ENCODE measurements at places on chromosomes 1 and 21. TPM values are rescaled to one million over a fixed set of nuclear protein-coding genes. Genes with fewer than 3 reads are reported as not detected.

The RGSL1 gene
- not detected for total RNA-seq

DNA sequence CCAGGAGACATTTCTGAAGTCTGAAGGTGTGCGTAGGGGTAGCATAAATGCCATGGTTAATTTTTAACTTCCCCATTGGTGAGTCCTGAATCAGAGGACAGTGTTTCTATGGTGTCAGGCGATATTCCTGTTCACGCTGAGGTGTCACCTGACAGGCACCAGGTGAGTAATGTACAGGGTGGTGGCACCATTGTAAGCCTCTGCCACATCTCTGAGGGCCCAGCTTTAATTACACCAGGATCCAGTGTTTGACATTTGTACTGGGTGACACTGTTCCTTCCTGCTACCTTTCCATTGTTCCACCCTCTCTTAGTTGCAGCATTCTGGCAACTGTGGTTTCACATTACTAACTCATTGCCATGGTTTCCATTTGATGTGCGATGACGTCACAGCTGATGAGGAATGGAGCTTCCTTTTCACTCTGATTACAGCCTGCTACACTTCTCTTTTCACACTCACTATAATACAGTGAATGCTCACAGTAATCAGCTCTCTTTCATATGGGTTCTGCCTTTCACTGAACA, 40.6 kb upstream of the MARK1 start:
- peak; percentile 26 for DNase-seq

The TMOD4 gene
- total RNA-seq: 2.2 TPM

The KIF26B gene
- total RNA-seq: 0.03 TPM

GRCh38 chr1:76302711-76303339, 228.3 kb downstream of the ST6GALNAC3 start:
- DNase-seq: no peak
